ENCODE measurements at places on chromosomes 7 and 10.

DNA sequence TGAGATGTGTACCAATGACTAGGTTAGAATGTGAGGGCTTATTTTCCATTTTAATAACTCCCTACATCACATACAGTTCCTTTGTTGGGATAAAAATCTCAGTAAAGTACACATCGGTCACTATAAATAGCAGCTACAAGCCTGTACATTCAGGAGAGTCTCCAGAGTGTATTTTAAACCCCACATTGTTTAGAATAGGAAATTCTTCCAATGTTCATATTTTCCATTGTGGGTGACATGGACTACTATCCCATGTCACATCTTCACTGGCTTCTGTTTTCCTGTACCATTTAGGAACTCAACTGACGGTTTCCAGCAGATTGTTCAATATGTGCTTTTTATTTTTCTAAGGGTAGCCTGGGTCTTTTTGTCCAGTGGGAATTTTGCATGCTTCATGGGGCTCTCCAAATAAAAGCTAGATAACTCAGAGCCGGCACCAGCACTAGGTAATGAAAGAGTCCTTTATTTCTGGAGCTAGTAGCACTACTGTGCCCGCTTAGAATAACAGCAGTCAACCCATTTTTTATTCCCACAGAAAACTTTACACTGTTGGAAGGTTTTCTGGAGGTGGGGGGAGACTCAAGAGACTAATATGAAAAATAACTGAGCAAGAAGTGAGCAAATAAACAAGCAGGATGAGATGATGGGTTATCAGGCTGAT, 100.5 kb downstream of the CALD1 start:
- no peak for DNase-seq

DNA sequence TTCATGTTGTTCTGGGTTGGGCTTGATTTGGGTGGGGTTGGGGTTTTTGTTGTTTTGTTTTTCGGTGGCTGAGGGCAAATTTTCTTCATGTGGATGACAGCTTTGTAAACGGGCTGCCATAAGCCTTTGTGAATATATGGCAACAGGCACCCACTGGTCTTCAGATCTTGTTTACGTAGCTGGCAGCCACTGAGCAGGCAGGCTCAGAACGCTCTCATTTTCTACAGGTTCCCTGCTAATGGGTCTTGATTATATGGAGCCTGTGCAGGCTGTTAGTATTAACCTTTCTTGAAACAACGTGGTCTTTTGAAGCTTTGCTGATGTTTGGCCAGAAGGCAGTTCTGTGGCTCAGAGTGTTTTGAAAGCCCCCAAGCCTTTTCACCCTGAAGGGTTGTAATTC, 199.7 kb downstream of the TNS3 start:
- DNase-seq: no peak

GRCh38 chr7:77284005-77284404, 84.4 kb upstream of the FGL2 start:
- no peak for DNase-seq

DNA sequence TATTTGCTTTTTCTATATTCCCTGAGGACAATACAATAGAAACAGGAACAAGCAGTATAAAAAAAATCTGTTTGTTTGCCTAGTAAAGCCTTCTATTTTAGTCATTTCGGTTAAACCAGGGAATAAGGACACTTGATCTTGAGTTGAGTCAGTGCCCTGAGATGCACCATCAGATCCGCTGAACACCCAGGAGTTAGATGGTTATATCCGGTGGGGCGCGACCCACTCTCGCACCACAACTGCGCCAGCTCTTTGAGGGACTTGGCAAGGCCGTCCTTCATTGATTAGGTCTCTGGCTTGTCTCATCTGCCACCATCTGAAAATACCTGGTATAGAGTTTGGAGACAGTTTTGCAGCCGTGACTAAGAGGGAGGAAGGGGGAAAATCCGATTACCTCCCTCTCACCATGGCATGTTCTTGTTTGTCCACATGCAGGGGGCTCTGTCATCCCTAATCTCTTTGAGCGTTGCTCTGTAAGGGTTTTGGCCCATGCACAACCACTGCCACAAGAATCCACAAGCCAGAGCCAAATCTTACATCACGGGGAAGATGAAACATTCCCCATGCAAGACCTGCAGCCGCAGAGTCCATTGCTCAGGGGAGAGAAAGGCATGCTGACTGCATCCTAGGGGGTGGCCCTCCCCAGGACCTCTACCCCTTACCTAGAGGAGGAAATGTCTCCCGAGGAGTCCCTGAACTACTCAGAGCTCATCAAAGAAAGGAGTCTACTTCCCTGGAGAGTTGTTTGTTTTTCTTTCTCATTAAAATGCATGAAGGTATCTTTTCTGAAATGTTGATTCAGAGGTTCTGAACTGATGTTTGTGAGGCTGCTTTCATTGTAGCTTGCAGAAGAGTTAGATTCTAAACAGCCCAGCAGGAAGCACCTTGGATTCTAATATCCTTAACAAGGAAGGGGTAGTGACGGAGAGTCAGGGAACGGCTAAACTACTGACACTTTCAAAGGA, 101.6 kb upstream of the FAM171A1 start:
- DNase-seq: no peak

DNA sequence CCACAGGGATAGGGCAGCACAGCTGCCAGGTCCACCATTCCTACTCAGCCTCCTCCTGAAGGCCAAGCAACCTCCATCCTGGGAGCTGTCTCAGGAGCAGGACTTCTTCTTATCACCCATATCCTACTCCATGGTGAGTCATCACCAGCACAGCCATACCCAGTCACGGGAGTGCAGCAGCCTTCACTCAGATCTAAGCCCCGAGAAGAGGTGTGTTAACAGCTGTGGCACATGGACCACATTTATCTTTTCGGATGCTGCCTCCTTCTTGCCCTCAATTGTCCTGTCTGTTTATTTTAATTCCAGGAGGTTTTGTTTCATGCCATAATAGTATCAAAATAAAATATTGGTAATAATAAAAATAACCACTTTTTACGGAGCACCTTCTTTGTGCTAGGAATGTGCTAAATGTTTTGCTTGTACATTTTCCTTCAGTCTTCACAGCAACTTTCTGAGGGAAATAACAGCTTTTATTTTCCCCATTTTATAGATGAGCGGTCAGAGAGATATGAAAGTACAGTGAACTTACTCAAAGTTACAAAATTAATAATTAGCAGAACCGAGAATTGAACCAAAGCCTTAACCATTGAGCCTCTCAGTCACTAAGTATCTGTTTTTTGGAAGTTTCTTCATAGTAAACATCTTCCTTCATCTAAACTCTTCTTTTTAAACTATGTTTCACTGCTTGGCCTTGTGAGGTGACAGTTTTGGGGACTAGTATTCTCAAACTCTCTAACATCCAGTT, 2.5 kb upstream of the KEL start:
- peak; percentile 55 for DNase-seq

- no peak for DNase-seq
Observed at GRCh38 chr10:101225846-101226421, 3.3 kb downstream of the LBX1 start.

GRCh38 chr10:72753760-72754231, 61.9 kb downstream of the MCU start:
- no peak for DNase-seq

- no peak for DNase-seq
Observed at GRCh38 chr10:87578160-87578841, 73.6 kb downstream of the MINPP1 start.

GRCh38 chr7:118759921-118760320, 535.4 kb downstream of the ANKRD7 start:
- no peak for DNase-seq

DNA sequence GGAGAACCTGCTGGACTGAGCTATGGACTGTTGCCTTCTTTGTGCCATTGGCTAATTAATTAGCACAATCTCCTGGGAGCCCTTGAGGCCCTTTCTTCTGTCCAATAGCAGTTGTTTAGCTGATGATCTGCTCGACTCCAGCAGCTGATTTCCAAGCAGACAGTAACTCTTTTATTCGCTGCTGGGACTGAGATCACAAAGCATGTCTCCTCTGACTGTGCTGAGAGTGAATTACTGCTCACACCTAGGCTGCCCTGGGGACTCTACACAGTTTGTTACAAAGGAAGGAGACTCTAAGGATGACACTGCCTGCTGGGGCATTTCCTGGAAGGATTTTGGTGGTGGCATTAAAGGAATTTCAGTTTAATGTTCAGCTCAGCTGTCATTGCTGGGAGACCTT, 31.4 kb downstream of the CASP7 start:
- DNase-seq: no peak

GRCh38 chr7:80247144-80247543, 112.5 kb downstream of the GNAI1 start:
- no peak for DNase-seq
